Fibroblast of upper back skin (primary cell): ENCODE measurements at places on chromosomes 4 and X.

- DNase-seq: peak; percentile 40
Observed at GRCh38 chr4:111269439-111269838, 646.6 kb upstream of the PITX2 start.

DNA sequence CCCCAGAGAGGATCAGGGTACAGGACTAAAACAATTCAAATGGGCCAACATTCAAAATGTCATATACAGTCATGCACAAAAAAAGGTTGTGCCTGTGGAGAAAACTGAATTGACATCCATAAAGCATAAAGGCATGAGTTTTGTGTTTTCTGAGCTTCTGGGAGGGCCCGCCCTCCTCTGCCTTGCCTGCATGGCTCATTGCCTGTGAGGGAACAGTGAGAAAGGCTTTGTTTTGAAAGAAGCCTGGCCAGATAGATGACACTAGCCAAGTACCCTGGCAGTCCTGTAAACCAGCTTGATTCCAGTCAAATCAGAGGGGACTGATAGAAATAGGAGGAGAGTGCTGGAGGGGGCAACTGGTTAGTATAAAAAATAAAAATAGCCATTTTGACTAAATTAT, 194.3 kb downstream of the KIT start:
- no peak for DNase-seq

DNA sequence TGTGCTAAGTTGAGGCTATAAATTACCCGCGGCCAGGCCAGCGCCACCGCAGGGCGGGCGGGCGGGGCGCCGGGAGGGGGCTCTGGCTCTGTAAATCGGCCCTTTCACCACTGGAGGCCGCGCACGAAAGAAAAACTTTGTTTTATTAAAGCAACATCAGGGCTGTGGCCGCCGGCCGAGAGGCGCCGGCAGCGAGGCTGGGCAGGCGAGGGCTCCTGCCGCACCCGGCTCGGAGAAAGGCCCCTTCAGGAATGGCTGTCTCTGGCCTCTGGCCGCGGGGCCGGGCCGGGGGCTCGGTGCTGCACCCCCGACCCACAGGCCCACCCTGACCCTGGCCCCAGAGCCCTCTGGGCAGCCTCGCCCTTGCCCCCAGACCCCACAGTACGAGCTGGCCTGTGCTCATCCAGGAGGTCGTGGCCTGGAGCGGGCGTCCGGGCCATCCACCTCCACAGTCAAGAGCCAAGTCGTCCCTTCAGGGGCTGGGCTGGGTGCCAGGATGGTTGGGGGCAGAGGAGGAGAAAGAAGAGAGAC, 29.5 kb upstream of the FGFR3 start:
- peak; percentile 44 for DNase-seq

DNA sequence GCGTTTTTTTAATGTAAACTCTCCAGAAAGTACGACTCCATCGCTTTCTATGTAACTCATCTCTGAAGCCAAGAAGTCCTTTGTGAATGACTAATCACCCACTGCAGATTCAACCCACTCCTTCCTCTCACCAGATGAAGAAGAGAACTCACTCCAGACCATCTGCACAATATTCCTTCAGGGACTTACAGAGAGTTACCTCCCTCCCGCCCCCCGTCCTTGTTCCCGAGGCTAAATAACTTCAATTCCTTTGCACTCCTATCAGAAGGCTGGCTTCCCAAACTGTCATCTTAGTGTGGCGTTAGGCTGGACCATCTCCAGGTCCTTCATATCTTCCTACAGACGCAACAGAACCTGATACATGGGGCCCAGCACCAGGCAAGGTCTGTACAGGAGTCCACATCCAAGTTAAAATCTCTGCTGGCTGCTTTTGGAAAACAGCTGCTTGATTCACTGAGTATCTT, 82.4 kb downstream of the AFAP1 start:
- peak; percentile 94 for DNase-seq

GRCh38 chr4:107619066-107619465, 101.0 kb downstream of the PAPSS1 start:
- DNase-seq: peak; percentile 94

GRCh38 chr4:147371661-147372060, 109.2 kb upstream of the EDNRA start:
- DNase-seq: peak; percentile 68

DNA sequence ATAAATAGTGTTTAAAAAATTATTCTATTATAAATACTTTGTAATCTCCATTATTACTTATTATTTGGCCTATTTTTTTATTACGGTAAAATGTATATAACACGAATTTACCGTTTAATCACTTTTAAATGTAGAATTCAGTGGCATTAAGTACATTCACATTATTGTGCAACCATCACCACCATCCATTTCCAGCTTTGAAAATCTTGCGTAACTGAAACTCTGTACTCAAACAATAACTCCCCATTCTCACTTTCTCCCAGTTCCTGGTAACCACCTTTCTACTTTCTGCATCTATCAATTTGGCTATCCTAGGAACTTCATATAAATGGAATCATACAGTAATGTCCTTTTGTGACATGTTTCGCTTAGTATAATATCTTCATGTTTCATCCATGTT, 45.7 kb downstream of the PASD1 start:
- DNase-seq: no peak

GRCh38 chr4:53132132-53132891, 233.5 kb downstream of the SCFD2 start:
- DNase-seq: peak; percentile 49

DNA sequence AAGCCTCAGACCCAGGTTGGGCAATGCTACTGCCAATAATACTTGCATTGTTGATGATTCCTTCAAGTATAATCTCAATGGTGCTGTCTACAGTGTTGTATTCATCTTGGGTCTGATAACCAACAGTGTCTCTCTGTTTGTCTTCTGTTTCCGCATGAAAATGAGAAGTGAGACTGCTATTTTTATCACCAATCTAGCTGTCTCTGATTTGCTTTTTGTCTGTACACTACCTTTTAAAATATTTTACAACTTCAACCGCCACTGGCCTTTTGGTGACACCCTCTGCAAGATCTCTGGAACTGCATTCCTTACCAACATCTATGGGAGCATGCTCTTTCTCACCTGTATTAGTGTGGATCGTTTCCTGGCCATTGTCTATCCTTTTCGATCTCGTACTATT, 7.4 kb downstream of the LPAR4 start:
- DNase-seq: no peak

DNA sequence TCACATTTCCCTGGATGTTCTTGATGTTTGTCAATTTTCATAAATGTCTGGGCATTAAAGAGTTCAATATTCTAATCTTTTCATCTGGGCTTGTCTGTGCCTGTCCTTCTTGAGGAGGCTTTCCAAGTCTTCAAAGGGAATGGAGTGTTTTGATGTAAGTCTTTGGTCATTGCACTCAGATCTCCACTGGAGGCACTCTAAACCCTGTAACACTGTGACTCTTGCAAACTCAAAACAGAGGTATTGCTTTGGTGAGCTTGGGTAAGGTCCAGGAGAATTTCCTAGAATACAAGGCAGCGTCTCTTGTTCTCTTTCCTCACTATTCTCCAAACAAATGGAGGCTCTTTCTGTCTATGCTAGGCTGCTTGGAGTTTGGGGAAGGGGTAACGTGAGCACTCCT, 1118.1 kb upstream of the PABPC4L start:
- no peak for DNase-seq

- DNase-seq: no peak
Observed at GRCh38 chrX:147927256-147927655, 15.5 kb downstream of the FMR1 start.

GRCh38 chr4:42513748-42514492, 116.6 kb downstream of the SHISA3 start:
- no peak for DNase-seq

GRCh38 chrX:22177950-22178515, 94.7 kb upstream of the CBLL2 start:
- no peak for DNase-seq

DNA sequence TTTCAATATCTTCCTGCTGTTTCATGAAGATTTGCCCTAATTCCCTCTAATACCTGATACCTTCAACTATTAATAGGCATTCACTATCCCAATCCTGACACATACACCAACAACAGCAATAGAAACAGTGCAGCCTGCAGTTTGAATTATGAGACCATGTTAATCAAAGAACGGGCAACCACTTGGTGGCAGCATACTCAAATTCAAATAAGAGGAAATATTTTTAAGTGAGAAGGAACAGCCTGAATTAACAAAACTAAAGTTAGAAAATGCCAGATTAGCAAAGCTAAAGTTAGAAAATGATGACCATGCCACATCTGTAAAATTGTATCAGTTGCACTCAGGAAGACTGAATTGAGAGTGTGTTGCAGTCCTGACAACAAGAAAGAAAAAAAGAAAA, 204.9 kb downstream of the SMARCA1 start:
- DNase-seq: peak; percentile 30

GRCh38 chr4:53714236-53715140, 123.2 kb upstream of the LNX1 start:
- DNase-seq: peak; percentile 97

GRCh38 chr4:110641218-110641617, 18.3 kb upstream of the PITX2 start:
- no peak for DNase-seq

GRCh38 chrX:39827951-39828350, 269.8 kb downstream of the BCOR start:
- DNase-seq: no peak

GRCh38 chr4:70315928-70316327, 18.9 kb upstream of the CABS1 start:
- no peak for DNase-seq

- DNase-seq: no peak
Observed at GRCh38 chr4:166092797-166093290, 219.8 kb downstream of the TLL1 start.

- no peak for DNase-seq
Observed at GRCh38 chr4:73985528-73985852, 2.5 kb downstream of the PPBP start.

DNA sequence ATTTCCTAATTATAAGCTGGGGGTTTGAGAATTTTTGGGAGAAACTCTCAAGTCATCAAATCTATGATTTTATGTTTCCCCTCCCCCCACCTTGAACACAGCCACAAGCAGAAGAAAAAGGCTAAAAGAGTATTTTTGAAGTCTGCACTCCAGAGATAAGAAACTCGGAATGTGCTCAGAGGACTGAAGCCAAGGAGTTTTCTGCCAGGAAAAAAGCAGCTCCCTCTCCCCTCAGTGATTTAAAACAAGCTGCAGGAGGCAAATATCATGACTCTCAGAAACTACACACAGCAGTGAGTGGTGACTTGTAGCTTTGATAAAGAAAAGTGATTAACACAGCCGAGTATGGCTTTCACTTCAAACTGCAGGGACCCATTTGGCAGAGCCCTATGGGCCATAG, 800.2 kb upstream of the FTHL17 start:
- peak; percentile 17 for DNase-seq

DNA sequence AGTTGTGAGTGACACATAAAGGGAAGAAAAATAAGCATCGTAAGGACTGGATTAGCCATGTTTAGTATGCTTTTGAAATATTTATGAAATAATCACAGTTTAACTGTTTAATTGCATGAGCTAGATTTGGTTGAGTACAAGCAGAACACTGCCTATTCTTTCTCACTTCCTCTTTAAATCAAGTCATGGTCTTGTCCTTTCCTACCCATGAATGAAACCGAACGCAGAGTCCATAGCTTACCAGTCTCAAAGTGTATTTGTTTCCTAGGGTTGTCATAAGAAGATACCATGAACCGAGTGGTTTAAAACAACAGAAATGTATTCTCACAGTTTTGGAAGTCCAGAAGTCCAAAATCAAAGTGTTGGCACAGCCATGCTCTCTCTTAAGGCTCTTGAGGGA, 684.0 kb upstream of the MAGEB2 start:
- DNase-seq: no peak

- peak; percentile 4 for DNase-seq
Observed at GRCh38 chrX:64975491-64975890, 759 bp downstream of the ZC4H2 start.

- no peak for DNase-seq
Observed at GRCh38 chr4:146477054-146477453, 44.7 kb downstream of the SLC10A7 start.

DNA sequence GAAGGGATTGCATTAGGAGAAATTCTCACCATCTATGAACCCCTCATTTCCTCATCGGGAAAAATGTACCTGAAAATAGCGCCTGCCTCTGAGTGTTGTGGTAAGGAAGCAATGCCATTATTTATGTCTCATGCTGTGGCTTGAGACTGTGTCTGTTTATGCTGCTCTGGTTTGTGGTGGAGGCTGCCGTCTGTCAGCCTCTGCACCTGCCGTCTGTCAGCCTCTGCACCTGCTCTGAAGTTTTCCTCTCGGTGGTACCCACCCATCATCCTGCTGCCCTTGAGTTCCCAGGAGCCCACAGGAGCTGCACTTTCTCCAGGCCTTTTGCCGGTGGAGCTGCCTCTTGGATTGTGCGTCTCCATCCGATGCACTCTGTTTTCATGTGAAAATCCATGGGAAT, 68.5 kb upstream of the PPP2R3B start:
- no peak for DNase-seq

DNA sequence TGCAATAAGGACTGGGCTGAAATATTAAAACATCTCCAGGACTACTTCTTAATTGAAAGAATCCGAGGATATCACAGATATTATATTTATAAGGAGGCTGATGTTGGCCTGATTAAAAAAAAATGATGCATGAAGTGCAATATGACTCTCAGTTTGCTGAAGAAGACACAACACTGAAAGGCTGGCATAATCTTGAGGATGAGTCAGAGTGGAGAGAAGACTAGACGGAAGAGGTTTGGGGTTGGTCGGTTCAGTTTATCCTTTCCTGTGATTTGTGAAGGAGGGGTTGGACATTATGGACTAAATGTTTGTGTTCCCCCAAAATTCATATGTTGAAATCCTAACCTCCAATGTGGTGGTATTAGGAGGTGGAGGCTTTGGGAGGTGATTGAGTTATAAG, 170.3 kb downstream of the CORIN start:
- DNase-seq: no peak
